GM23338 (cell line): ENCODE measurements at places on chromosomes 3 and 15.

GRCh38 chr15:54776410-54776809 lies 420.3 kb downstream of the RSL24D1 start:
- no peak for DNase-seq

DNA sequence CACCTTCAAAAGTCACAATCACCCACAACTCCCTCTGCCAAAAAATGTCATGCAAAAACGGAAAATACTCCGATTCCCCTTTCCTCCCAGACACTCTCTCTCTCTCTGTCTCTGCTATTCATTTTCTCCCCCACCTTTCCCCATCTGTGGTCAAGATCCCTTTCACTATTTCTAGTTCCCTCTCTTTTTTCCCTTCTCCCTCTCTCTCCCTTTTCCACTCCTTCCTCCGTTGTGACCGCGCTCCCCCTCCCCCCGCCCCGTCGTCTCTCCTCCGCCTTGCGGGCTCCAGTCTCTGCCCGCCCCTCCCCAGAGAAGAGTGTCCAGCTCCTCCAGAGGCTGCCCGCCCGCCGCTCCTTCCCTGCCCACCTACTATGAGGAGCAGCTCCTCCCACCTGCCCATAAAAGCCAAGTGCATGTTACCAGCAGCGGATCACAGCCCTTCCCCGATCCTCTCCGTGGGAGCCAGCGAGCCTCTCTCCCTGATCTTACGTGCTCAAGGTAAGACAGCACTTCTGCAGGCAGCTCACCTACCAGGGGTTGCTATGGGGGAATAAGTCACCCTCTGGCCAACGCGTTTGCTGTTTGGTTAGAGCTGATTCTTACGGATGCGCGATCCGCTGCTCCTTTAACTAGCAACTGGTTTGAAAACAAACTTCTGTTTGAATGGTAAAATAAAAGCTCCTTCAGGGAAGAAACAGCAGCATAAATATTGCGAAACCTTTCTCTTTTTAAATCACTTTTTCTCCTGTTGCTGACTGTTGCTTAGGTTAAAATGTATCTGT lies at the start of gene COL8A1:
TSS of gene COL8A1 (plus strand) at position 428 of the 782 bp plus-strand sequence. CDS start 152,089 bp downstream, outside the sequence.
- peak; percentile 77 for DNase-seq

GRCh38 chr3:28553175-28553574 lies 204.6 kb upstream of the AZI2 start:
- DNase-seq: no peak

GRCh38 chr3:111610189-111610588 lies 15.0 kb upstream of the ZBED2 start:
- DNase-seq: no peak

- DNase-seq: no peak
Measured at GRCh38 chr3:67044295-67044694, 46.2 kb downstream of the KBTBD8 start.

DNA sequence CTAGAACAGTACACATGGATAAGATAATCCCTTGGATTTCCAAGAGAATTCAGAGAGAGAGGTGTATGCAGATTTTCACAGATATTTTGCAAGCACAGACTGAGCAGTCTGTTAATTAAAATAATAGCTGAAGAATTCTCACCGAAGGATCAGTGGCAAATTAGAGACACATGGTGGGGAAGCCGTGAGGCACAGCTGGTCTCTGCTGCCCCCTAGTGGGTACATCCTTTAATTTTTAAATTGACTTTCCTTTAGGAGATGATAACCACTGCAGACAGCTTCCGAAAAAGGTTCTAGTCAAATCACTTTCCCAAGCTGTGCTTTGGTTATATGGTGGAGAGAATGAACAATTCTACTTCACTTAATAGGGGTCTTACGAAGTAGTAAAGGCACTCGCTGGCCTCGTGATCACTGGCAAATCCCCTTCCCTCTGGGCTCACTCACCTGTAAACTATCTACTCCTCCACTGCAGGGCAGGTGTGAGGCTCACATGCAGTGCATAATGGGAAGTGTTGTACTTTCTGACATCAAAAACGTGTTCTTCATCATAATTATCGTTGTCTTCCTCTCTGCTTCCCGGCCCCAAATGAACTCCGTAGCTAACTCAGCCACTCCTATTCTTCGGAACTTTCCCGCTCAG lies 19.5 kb downstream of the MESD start:
- peak; percentile 86 for DNase-seq

GRCh38 chr3:42214565-42215283 lies 51.3 kb downstream of the CCK start:
- DNase-seq: no peak

DNA sequence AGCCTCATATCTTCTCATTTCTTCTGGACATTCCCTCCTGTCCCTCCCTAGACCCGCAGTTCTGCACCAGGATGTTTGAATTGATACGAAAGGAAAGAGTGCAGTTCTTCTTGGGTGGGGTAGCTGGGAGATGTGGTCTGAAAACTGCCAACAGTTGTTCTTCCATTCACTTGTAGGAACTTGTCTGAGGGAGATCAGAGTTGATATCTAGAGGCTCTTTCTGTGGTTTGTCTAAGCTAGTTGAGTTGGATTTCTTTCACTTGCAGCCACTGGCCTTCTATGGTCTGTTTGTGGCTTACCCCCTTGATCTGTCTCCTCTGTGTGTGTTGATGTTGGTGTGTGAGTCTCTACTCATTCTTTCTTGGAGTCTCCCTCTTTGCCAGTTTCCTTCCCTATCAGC lies 42.5 kb upstream of the PIK3CB start:
- no peak for DNase-seq

GRCh38 chr3:72461787-72462186 lies 386.5 kb downstream of the SHQ1 start:
- no peak for DNase-seq

DNA sequence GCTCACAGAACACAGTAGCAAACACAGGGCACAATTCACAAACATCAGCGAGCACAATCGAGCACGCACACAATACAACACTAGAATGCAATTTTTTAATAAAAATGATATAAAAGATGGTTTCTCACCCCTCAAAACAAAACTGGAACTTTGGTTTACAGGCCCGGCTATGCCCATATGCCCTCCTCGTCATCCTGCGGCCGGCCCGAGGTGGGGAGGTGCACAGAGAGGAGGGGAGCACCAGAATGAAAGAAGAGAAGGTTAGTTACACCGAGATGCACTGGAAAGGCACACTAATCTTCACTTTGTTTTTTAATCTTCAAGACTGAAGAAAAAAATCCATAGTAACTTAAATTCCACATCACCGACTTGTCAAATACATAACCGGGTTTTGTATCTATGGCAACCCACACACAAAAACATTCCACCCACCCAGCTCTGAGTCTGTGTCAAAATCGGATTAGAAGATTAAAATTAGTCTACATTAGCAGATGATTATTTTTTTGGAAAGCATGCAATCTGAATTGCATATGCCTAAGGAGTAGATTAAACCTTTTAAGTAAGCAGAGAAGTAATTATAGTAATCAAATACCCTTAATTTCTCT lies 196.7 kb upstream of the WNT5A start:
- no peak for DNase-seq

DNA sequence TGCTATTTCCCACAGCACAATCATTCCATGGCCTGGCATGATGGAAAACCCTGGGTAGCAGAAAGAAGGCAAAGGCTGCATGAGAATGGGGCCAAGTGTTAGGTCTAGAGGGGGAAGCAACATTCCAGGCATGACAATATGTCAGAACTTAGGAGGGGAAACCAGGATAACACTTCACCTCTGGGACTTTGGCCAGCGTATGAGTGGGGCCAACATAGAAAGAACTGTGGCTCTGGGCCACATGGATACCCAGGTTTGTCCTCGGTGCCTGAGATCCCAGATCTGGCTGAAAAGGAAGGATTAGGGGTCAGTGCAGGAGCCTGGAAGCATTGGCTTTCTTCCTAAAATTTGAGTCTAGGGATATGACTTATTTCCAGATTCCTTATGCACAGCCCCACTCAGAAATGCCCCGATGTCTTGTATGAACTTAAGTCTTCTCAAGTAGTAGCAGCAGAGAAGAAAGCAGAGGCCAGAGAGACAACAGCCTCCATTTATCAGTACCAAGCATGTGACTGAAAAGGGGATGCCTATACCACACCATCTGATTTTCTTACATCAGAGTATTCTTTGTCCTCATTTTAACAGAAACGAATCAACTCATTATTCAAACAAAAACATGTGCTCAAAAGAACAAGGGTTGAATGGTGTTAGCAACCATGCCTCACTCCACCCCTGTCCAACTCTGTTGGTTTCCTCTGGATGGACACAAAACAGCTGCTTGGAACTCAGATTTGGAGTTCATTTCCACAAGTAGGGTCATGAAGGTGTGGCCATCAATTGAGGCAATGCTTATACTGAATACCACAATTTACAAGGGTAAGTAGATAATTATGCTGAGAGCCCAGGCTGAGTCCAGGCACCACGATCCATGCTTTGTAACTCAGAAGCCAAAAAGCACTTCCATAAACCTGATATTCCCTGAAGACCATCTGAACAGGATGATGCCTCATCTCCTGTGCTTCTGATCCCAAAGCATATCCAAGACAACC lies 43.7 kb upstream of the NDUFB4 start:
- DNase-seq: no peak

DNA sequence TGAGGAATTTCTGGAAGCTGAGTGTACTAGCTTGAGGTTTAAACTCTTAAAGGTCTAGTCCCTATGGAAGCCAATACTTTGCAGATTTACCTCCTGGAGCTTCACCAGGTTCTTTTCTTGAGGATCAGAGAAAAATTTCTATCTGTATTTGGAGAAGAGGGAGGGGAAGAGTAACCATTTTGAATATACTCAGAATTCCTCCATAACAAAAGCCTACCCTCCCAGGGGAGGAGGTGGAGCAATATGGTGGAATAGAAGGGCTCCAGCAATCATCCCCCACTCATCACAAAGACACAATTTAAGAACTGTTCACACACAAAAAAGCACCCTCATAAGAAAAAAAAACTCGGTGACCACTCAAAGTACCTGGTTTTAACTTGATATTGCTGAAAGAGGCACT lies 36.0 kb upstream of the PEX5L start:
- DNase-seq: peak; percentile 63

GRCh38 chr3:168024537-168024941 lies 71.2 kb downstream of the GOLIM4 start:
- DNase-seq: no peak

GRCh38 chr3:50147447-50147846 lies 7.7 kb upstream of the SEMA3F start:
- DNase-seq: no peak

DNA sequence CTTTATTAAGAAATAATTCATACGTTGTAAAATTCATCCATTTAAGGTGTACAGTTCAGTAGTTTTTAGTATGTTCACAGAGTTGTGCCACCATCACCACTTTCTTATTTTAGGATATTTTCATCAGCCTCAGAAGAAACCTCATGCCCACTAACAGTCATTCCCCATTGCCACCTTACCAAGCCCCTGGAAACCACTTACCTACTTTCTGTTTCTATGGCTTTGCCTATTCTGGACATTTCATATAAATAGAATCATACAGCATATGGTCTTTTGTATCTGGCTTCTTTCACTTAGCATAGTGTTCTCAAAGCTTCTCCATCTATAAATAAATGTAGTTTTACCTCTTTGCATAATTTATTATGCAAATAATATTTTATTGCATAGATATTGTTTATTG lies 6.6 kb downstream of the FETUB start:
- DNase-seq: no peak

DNA sequence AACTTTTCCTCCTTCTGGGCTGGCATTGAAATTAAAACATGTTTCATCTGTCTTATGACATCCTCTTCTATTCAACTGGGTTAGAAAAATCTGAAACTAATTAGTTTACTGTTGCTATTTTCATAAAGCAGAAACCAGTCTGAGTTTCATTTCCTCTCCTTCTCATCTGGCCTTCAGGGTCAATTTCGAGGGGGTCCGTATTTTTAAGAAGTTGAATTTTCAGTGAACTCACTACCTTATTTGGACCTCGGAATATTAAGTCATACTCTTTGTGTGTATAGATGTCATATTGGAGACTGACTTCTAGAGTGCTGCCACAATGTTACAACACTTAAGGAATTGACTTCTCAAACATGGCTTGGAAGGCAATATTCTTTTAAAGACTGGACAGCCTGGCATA lies 485.9 kb downstream of the SQOR start:
- DNase-seq: no peak

DNA sequence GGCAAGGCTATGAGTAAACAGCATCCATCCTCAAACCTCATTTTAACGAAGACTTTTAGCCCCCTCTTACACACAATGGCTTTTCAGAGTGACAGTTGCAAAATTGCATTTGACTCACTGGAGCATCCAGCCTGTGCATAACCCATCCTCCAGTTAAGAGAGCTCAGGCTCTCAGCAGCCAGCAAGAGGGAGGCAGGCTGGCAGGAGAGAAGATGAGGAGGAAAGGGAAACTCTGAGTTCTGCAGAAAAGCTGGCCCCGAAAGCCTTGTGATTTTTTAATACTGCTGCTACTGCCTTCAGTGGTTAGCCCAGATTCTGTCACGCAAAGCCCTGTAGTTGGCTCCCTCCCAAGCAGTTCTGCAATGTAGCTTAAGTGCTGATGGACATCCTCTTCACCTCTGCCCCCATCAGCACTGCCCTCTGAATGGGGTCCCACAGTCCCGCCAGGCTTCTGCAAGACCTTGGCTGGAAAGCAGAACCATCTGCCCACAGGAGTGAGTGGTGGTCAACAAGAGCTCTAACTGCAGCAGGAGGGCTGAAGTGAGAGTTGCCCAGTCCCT lies 371.3 kb downstream of the EPHB1 start:
- DNase-seq: no peak

GRCh38 chr3:112005091-112005672 lies 6.5 kb downstream of the TAGLN3 start:
- no peak for DNase-seq

- DNase-seq: no peak
Measured at GRCh38 chr3:135087782-135088181, 292.7 kb downstream of the EPHB1 start.

GRCh38 chr15:36966708-36967107 lies 133.6 kb downstream of the MEIS2 start:
- no peak for DNase-seq

DNA sequence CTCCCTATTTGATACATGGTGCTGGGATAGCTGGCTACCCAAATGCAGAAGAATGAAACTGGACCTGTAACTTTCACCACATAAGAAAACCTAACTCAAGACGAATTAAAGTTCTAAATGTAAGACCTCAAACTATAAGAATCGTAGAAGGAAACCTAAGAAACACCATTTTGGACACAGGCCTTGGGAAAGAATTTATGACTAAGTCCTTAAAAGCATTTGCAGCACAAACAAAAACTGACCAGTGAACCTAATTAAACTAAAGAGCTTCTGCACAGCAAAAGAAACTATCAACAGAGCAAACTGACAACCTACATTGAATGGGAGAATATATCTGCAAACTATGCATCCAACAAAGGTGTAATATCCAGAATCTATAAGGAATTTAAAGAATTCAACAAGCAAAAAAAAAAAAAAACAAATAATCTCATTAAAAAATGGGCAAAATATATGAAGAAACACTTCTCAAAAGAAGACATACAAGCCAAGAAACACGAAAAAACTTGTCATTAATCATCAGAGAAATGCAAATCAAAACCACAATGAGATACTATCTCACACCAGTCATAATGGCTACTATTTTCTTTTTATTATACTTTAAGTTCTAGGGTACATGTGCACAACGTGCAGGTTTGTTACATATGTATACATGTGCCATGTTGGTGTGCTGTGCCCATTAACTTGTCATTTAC lies 37.0 kb downstream of the HDGFL3 start:
- DNase-seq: no peak

GRCh38 chr3:24135280-24135679 lies 190.2 kb downstream of the NR1D2 start:
- no peak for DNase-seq
